Tibial nerve (tissue), 4 donors: ENCODE measurements at places on chromosomes 12 and 14.

DNA sequence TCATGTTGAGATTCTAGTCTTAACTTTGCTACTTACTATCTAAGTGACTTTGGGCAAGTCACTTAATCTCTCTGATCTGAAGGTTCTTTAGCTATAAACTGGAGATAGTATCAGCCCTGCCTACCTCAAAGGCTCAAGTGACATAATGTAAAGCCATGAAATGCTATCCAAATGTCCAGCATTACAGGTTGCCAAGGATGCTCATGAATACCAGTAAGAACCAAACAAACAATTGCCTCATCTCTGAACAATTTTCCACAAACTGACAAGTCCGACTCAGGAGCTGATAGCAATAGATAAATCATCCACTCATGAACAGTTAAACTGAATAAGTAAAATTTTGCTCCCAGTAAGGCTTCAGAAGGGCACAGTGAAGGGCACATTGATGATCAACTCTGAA is 51.5 kb downstream of the LMNTD1 start:
- DNase-seq = no peak

- DNase-seq = no peak
Measured at GRCh38 chr12:14774906-14775635, 28.2 kb downstream of the WBP11 start.

DNA sequence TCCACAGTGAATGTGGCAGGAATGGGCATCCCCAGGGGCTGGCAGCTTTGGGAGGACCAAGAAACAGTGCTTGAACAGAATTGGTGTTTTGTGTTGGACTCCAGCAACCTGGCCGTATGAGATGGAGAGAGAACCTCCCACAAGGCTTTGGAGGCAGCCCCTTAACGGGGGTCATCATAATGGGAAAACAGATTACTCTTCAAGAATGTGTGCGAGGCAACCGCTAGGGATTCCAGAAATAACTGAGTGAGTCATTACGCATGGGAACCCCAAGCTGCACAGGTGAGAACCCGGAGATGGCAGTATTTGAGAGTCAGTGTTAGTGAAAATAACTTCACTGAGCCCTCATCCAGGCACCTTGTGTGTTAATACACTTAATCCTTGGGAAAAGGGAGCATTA is 567.8 kb upstream of the TBX3 start:
- DNase-seq = no peak

- DNase-seq = no peak
Measured at GRCh38 chr14:89165189-89166181, 251.5 kb downstream of the FOXN3 start.

GRCh38 chr12:93960521-93960920 is 187.9 kb upstream of the PLXNC1 start:
- DNase-seq = no peak

- no peak for DNase-seq
Measured at GRCh38 chr14:51535443-51536044, 116.2 kb upstream of the FRMD6 start.

DNA sequence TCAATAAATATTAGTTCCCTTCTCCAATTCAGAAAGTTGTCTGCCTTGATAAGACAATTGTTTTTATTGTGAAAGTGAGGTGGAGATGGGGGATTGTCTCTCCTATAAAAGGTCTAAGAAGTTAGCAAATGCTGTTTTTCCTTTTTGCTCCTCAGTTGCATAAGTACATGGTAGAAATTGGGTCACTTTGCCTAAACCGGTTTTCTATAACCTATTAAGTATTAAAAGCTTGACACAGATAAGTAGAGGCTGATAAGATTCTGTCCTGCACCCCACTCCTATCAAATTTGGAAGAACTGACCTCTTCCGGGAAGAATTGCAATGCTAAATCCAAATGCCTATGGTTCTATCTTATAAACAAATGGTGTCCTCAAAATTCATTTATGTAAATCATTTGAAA is 7.0 kb downstream of the SLCO1B1 start:
- DNase-seq = no peak

DNA sequence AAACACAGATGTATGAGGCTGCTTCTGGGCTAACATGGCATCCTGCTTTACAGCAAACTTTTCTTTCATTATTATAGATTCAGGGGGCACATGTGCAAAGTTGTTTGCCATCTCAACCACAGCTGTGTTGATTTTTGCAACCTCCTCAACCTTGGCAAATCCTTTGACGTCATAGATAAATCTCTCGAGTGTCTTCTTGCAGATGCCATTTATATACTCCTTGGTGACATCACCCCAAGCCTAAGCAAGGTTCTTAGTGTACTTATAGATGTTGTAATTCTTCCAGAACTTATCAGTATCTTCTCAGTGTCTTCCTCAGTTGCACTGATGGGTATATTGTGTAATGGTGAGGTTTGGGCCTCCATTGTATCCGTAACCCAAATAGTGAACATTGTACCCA is 135.4 kb upstream of the RPH3A start:
- DNase-seq = no peak

DNA sequence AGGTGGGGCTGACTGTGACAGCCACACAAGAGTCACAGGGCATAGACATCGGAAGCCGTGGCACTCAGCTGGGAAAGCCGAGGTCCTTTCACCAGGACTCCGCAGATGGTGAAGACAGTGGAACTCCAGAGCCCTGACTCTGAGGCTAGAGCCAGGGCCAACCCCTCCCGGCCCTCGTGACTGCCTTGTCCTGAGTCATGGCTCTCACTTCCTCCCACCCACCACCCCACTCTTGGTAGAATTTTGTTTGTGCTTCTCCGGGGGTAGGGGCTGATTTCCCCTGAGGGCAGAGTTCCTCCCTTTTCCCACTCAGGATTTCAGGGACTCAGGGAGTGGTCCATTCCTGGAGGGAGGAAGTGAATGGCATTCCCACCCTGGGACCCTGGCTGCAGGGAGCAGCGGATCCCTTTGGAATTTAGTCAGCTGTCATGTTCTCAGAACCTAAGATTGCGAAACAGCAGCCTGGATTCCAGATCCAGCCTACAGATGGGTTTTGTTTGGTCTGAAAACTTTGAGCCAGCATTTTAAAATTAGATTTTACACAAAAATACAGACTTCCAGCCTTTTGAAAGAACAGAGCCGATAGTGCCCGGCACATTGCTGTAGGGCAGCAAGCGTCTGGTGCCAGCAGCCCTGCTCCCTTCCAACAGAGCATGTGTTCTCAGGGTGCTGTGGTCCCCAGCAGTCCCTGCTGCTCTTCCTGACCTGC is 50.7 kb downstream of the TPCN1 start:
- peak; percentile 84 for DNase-seq

DNA sequence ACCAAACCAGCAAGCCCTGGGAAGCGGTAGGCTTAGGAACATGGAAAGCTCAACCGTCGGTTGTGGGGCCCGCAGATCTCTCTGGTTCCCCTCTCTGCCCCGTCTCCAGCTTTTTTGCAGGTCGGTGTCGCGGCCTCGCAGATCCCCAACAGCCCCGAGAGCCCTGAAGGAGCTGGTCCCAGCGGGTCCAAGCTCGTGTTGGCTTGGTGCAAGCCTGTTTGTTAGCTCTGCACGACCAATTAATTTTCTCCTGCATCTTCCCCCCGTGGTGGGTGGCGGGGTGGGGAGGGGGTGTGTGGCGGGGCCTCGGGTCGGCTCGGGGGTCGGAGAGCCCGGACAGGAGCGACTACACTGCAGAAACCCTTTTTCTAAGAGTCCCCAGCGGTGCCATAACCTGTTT is 449 bp upstream of the SLC24A4 start:
- DNase-seq = no peak

GRCh38 chr14:58571769-58572472 is 65.8 kb upstream of the DACT1 start:
- no peak for DNase-seq

GRCh38 chr12:52903855-52904508 is 894 bp downstream of the KRT8 start:
- DNase-seq = no peak

DNA sequence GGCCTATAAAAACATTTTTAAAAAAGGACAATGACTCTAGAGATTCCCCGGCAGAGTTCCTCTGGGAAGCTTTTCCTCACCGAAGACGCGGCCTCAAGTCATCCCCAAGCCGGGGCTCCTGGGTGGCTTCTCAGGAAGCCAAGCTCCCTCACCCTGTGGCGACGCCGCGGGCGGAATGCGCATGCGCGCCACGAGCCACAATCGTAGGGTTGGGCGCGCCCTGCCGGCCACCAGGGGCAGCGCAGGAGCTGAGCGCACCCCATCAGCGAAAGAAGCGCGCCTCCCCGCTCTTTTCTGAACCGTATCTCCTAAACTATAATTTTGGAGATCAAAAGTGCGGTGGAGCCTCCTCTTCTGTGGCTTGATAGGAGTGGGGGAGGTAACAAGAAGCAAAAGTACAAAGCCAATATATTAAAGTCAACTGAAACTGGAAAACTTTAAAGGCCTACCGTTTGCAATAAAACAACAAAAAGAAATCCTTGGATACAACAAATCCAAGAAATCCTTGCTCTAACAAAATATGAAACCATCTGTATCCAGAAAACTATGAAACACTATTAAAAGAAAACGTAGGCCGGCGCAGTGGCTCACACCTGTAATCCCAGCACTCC is 17.4 kb upstream of the CHFR start:
- peak; percentile 57 for DNase-seq

DNA sequence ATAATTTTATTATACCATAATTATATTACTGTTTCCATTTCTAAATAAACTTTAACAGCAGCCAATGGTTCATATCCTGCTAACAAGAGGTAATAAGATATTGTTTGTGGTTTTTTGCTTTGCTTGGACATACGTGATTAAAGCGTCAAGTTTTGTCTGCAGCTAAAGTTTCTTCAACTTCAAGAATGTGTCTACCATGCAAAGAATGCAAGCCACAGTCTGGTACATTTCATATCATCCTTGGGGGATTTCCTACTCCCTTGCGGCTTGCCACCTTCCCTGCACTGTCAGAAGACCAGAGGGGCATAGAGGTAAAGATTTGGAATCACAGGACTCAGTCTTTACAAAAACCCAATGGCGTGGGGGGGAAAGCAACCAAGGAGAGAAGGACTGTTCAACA is 125.2 kb downstream of the MED13L start:
- DNase-seq = no peak

- DNase-seq = peak; percentile 24
Measured at GRCh38 chr14:102320033-102320660, 601 bp downstream of the ZNF839 start.

- peak; percentile 9 for DNase-seq
Measured at GRCh38 chr12:24979329-24979728, 30.4 kb upstream of the BCAT1 start.

- DNase-seq = peak; percentile 37
Measured at GRCh38 chr14:100677554-100678468, 48.9 kb upstream of the DLK1 start.

DNA sequence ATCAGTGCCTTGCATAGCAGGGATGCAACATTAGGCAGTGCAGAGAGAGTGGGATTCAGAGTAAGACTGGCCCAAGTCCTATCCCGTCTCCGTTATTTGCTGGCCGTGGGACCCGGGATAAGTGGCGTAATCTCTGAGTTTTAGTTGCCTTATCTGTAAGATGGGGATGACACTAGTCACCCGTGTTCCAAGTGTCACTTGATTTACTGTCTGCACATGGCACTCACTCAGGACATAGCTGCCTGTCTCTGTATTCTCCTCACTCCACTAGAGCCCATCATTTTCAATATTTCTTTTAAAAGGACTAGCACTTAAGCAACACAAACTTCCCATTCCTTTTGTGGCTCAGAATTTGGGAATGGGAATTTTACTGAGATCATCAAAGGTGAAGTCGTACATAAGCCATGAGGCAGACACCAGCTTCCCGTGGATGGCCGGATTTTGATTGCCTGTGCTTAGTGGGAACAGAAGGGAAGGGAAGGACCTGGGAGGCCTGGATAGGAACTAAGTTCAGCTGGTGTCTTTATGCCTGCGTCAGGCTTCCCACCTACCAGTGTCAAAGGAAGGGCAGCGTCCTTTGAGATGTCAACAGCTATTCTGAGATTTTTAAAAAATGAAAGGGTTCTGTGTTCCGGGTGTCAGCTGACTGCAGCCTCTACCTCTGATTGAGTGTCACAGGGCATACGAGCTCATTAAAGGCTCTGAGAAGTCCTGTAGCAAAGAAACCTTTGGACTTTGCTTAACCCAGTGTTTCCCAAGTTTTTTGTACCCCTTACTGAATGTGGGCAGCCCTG is 361.4 kb downstream of the CACNA1C start:
- no peak for DNase-seq

DNA sequence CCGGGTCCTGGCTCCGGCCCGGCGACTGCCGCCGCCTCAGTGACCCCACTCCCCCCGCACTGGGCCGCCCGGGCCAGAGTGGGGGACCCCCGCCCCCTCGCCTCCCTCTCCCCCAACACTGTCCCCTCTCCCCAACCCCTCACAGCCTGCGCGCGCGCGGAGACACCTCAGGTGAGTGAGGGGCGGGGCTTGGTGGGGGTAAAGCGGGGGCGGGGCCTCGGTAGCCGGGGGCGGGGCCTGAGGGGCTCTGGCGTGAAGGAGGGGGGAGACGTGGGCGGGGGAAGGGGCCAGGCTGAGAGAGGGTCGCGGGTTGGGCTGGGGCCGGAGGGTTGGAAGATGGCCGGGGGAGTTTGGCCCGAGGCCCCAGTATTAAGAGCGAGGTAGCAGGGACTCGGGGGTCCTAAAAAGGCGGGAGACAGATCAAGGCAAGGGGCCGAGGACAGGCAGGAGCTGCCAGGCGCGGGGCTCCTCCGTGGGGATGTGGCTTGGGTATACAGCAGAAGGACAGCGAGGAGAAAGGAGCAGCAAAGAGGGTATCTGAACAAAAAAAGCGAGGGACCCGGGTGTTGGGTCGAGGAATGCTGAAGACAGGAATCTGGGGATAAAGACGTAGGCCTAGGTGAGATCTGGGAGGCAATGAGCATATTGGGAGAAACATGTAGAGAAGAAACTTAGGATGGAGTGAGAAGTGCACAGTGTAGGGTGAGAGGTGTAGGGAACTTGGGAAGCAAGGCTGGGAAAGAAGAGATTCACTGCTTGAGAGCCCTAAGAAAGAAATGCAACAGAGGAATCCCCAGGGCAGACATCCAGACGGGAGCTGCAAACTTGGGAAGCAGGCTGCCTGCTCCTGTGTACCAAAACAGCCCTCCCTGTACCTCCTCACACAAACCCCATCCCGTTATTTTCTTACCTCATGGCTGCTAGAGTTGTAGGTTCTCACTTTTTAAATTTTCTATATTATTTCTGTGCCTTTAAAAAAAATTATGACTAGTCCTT is 10.8 kb downstream of the SUOX start:
- peak; percentile 41 for DNase-seq

- peak; percentile 90 for DNase-seq
Measured at GRCh38 chr14:24093901-24094840, at the start of gene PCK2. Gene PCK2 (plus strand): TSS chr14:24094311. CDS start chr14:24094406, 95 bp downstream.

DNA sequence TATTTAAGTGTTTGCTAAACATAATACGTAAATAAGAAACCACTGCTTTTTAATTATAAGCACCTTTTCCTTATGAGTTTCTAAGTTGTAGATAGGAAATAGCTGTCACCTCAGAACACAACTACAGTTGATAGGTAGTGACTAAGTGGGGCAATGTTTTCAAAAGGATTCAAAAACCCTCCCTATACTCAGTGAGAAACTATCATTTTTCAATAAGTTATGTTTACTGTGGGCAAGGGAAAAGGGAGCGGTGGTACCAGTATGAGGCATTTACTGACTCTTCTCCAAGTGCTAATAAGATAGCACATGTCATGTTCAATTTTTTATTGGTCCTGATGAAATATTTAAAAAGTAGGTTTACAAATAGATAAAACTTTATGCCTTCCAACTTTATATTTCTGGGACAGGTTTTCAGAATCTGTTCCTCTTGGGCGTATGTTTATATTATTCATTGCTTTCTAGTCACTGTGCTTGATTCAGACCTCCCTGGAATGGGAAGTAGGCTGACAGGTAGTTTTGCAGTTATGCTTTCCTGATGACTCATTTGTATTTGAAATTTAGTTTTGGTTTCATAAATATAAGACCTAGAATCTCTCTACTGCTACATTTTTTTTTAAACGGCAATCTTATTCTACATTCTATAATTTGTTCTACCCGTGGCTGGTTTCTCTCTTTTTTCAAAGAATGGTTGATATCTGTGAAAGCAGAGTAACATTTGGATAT is 153.1 kb downstream of the TMEM117 start:
- DNase-seq = no peak
